ENCODE measurements at places on chromosomes 12 and 14.
A peak's percentile ranks its signal among the peaks of the same experiment; 100 is the strongest.

DNA sequence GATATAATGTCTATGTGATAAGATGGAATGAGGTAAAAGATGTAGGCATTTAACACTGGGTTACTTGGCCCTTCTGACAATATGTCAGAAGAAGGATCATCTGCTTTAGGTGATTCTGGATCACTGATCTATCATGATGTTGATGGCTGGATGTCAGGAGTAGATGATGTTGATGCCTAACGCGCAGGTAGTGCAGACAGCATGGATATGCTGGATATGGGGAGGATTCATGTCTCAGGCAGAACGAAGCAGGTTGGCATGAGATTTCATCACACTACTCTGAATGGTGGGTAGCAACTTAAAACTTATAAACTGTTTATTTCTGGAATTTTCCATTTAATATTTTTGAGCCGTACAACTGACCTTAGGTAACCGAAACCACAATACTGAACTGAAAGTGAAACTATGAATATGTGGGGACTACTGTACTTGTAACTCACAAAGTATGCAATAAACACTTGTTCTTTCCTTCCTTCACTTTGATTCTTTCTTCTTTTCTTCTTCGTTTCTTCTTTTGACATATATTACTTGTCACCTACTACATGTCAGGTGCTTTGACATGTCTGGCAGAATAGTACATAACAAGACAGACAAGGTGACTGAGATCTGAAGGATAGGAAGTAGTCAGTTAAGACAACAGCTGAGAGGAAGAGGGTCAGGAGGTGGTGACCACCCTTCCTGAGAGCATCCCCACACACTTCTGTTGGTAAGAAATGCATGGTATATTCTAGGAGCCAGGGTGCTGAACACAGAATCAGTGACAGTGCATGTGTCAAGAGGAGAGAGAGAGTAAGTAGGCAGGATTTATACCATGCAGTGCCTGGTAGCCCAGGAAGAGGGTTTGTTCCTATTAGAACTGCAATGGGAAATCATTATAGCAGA lies 238.8 kb downstream of the PPFIA2 start:
- no peak for DNase-seq

GRCh38 chr12:69415471-69416275 lies 54.5 kb upstream of the FRS2 start:
- no peak for DNase-seq

DNA sequence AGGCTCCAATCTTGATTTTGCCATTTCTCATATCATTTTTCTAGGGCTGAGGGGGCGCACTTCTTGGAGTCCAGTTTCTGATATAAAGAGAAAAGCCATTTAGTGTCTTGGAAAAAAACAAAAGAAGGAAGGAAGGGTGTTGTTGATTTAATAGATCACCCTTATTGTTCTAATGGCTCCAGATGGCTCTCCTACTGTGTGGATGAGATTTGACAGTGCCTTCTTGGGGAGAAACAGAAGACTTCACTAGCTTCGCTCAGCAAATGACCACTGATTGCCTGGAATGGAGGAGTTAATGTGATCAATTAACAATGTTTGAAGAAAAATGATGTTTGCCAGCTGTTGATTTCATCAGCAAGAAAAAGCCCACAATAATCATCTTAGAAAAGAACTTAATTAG lies 216.2 kb downstream of the APAF1 start:
- DNase-seq, result no peak

- no peak for DNase-seq
Measured at GRCh38 chr14:102998393-102998792, 59.0 kb downstream of the CDC42BPB start.

GRCh38 chr12:114888928-114889584 lies 205.1 kb upstream of the TBX3 start:
- no peak for DNase-seq

GRCh38 chr12:122878780-122879612 lies 16.9 kb downstream of the VPS37B start:
- DNase-seq, result no peak

- DNase-seq, result no peak
Measured at GRCh38 chr12:15664491-15664890, 124.7 kb downstream of the EPS8 start.

GRCh38 chr14:54807428-54807827 lies 95.2 kb downstream of the GCH1 start:
- no peak for DNase-seq

DNA sequence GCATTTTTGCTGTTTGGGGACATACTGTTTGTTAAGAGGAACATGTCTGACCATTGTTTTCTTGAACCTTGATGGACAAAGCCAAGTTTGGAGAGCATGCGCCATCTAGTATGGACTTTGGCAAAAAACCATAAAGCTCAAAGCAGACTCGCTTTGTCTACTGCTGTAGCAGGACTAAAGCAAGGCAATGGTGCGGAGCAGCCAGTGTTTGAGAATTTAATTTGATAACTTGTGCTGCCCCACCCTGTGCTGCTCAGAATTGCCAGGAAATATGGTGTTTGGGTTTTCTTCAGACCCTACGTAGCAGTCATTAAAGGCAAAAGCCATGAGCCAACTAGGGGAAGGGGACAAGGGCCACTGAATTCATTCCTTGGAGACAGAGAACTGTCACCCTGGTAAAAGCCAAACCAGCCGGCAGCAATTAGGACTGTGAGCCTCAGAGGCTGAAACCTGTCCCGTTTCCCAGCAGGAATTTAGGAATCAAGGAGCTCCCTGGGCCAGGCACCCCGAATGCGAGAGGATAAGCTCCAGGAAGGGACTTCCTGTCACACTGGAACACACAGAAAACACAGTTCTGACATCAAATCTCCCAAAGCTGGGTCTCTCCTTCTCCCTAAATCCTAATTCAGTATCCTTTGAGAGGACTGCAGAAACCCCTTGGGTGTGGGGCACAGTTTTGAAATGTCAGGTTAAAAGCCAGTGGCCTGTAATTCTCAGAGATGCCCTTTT lies 1.1 kb downstream of the AVIL start:
- no peak for DNase-seq

DNA sequence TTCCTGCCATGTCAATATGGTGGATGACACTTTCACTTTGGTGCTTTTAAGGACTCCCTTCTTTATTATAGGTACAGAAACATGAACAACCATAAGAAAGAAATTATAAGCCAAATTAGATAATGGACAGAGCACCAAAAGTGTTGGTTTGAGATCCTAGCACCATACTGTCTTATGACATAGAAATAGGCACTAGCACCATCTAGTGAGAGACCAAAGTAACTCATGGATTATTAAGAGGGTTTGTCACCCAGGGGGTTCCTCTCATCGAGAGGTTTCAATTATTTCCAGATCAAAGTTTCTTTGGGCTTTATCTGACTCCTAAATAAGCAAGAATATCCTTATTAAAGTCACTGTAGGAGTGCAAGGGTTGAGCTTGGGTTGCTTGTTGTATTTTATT lies 153.0 kb upstream of the DIO2 start:
- DNase-seq, result no peak

- no peak for DNase-seq
Measured at GRCh38 chr12:11705010-11705409, 55.5 kb downstream of the ETV6 start.

DNA sequence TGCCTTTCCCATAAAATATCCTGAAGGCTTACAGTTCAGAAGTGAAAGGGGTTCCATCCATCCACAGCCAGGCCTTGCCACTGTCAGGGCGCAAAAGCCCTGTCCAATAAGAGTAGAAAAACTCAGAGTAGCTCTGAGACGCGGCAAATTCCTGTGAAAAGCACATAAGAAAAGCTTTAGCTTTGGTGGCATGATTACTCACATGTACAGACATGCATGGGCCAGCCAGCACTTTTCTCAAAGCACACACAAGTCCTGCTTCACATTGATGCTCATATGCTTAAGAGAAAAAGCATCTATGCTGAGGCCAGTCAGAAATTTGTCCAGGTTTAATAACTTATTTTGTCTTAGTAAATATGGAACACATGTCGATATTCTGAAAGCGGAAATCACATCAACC lies 25.5 kb downstream of the CLEC1A start:
- no peak for DNase-seq

DNA sequence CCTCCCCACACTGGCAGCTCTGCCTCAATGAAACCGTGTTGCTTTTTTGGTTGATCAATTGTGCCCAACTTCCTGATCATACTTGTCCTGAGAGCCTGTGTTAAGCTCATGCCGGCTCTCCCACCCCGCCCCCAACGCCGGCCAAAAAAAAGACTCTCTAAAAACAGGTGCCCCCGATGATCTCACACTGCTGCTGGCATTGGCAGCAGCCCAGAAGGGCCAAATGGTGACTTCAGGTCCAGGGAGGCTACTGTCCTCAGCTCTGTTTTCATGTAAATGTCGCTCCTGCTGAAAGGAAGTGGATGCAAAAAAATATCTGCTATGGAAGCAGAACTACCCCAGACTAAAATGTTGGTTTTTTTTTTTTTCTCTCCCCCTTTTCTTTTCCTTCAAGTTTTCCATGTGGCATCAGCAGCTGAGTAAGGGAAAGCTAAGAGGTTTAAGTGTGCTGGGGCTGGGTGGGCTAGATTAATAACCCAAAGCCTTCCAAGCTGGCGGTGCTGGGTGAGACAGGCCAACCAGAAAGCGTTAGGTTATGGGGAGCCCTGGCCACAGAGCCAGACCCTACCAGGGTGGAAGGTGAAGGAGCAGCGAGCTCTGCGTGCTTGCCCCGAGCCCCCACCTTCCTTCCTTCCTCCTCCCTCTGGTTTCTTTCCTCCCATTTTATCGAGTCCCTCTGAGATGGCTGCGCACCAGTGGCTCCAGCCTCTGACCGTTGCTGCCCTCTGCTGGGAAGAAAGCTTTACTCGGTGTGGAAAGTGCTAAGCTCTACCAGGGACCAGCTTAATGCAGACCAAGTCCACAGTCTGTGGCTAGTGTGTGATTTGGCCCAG lies 396.1 kb downstream of the NRXN3 start:
- DNase-seq, result peak; percentile 33

- DNase-seq, result no peak
Measured at GRCh38 chr12:3164454-3165077, 87.4 kb downstream of the TSPAN9 start.

All from activated T-cell treated with anti-CD3 and anti-CD28 coated beads for 1 hour (primary cell).